Activated CD4-positive, alpha-beta T cell treated with anti-CD3 and anti-CD28 coated beads, Interleukin-2, amount 50 U/mL, for 48 hours (primary cell): ENCODE measurements at places on chromosomes 6 and 20.

DNA sequence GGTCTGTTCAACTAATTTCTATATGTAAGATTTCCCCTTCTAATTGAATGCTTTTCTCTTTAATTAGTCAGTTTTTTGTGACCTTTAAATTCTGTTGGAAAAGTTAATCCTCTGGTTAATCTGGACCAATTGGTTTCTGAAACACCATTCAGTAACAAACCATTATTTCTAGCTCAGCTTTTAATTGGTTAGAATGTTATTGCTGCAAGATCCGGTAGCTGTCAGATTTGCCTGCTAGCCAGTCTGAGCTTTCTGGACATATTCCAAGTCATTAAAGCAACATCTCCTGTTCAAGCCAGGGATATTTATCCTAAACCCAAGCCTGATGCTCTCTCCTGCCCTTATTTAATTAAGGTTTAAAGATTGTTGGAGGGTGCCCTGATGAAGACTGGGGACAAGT, 55.1 kb upstream of the FBXL4 start:
- DNase-seq, result no peak

GRCh38 chr20:4953881-4954280, 47.4 kb downstream of the SLC23A2 start:
- DNase-seq, result no peak

DNA sequence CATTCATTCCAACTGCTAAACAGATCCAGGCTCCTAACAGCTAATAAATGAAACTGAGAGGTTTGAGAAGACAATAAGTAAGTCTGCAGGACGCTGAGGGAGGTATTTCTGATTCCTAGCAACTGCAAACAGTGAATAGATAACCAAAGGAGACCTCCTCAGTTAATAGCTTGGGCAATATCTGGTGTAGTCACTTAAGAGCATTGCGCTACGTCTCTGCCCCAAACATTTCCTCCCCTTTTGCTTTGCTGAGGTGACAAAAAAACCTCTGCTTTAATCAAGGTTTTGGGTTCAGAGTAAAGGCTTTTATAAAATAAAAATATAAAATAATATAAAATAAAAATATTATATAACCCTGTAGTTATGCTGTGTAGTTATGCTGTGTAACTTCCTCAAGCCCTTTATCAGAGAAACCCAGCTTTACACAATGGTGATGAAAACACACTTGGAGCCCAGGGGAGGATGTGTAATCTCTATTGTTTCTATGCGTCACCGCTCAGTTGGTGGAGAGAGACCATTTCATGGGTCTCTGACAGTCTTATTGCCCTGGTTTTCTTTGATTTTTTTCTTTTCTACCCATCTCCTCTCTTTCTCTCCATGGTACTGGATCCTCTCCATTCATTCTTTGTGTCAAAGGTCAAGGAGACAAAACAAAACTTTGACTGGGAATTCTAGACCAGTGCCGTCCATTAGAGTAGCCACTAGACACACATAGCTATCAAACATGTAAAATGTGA, 18.9 kb upstream of the CALHM5 start:
- DNase-seq, result no peak

DNA sequence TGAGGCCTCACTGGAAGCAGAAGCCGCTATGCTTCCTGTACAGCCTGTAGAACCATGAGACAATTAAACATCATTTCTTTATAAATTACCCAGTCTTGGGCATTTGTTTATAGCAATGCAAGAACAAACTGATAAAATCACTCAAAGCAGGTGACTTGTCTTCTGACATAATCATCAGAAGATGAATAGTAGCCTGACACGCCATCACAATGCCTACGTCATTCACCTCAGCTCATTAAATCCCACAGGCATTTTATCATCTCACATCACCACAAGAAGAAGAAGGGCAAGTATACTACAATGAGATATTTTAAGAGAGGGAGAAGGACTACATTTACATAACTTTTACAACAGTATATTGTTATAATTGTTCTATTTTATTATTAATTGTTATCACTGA, 3.1 kb upstream of the CAP2 start:
- DNase-seq, result no peak

DNA sequence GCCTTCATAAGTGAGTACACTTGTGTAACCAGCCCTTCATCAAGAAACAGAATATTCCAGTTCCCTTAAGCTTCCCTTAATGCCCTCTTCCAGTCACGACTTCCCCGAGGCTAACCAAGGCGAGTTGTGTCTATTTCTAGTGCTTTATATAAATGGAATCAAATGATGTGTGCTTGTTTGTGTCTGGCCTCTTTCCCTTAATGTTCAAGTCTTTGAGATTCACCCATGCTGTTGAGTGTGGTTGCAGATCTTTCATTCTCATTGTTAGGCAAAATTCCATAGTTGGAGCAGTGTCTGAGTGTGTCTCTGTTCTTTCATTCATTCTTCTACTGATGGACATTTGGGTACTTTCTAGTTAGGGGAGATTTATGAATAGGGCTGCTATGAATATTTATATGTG, 135.0 kb downstream of the CEBPB start:
- no peak for DNase-seq
